ENCODE measurements at places on chromosomes 3 and 15.

DNA sequence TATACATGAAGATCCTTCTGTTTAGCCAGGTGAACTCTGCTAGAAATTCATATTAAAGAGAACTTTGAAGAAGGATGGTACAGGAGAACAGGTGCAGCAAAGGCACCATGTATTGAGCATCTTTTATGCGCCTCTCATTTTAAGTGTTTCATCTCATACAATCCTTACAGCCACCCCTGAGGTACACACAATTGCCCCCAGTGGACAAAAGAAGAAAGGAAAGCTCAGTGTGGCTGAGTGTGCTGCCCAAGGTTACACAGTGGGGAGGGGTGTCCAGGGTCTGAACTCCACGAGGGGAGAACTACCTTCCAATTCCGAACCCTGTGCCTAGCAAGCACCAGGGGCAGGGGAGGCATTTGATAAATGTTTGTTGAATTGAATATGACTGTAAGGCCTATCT is 98.6 kb downstream of the MECOM start:
- DNase-seq = no peak

DNA sequence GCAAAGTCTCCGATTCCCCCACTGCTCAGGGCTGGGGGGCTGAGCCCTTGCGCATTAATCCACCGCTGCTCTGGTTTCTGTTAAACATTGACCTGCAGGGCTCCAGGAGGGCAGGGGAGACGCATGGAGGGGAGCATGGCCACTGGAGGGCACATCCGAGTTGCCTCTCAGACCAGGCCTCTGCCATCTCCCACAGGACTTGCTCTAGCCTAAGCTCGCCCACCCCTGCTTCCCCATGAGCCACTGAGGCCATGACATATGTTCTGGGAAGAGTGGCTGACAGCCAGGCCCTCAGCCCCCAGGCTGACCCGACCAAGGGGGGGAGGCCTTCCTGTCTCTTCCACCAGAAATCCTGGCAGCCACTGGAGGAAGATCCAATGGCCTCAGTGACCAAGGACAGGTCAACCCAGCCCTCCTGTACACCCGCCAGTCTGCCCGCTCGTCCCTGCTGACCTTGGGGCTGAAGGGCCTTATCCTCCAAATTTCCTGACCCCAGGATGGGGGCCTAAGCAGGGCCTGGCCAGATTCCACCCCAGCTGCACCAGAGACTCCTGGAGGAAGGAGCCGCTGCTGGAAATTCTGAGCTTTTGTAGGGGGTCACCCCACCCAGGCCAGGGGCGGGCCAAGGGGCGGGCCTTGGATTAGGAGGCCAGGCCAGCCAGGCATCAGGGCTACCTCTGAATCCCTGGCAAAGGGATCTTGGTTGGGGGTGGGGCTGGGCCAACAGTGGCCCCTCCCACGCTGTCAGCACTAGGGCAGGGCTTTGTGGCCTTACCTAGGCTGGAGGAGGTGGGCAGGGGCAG is at the start of gene HYAL1:
HYAL1 (minus strand) TSS at position 562 of the 803 bp plus-strand sequence. CDS start 618 bp downstream, outside the sequence.
- no peak for DNase-seq

- no peak for DNase-seq
These were observed 68.1 kb downstream of the IMPG2 start for GRCh38 chr3:101252307-101252706.

GRCh38 chr3:156553705-156554356 is 1.1 kb downstream of the SSR3 start:
- DNase-seq = no peak

- no peak for DNase-seq
These were observed 135.9 kb downstream of the TFDP2 start for GRCh38 chr3:142013326-142013980.

GRCh38 chr3:152243721-152244516 is 24.8 kb upstream of the MBNL1 start:
- no peak for DNase-seq

GRCh38 chr3:151580591-151580990 is 119.7 kb upstream of the IGSF10 start:
- no peak for DNase-seq

DNA sequence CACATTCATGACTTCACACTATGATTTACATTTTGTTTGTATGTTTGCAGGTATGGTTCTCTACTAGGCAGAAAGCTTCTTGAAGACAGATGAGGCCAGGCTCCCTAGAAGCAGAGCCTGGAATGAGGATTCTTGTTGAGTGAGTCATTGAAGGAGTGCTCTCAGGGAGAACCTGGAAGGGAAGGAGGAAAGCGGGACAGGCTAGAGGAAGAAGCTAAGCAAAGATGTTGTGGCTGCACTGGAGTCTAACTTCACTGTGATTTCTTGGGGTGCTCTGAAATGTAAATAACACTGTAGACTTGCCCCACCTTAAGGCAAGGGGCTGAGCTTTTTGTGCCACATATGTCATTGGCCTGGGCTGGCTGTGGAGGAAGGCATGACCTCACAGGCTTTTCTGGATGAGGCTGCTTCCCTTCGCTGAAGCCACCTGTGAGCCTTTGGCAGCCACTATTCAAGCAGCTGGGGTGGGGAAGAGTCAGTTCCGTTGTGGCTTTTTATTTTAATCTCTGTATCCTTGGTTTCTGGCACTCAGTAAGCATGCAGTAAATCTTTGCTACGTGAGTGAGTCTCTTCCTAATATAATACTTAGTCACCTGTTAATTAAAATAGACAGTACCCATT is 307.3 kb downstream of the SV2B start:
- no peak for DNase-seq

DNA sequence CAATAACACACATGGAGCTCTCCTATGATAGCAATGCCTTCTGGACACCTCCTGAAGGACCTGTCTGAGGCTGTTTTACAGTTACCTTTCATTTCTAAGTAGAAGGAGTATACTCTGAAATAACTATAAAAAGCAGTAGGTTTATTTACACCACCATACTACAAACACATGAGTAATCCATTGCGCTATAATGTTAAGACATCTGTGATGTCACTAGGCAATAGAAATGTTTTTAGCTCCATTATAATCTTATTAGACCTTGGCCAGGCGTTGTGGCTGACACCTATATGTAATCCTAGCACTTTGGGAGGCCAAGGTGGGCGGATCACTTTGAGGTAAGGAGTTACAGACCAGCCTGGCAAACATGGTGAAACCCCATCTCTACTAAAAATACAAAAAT is 24.7 kb downstream of the PXK start:
- DNase-seq = no peak

DNA sequence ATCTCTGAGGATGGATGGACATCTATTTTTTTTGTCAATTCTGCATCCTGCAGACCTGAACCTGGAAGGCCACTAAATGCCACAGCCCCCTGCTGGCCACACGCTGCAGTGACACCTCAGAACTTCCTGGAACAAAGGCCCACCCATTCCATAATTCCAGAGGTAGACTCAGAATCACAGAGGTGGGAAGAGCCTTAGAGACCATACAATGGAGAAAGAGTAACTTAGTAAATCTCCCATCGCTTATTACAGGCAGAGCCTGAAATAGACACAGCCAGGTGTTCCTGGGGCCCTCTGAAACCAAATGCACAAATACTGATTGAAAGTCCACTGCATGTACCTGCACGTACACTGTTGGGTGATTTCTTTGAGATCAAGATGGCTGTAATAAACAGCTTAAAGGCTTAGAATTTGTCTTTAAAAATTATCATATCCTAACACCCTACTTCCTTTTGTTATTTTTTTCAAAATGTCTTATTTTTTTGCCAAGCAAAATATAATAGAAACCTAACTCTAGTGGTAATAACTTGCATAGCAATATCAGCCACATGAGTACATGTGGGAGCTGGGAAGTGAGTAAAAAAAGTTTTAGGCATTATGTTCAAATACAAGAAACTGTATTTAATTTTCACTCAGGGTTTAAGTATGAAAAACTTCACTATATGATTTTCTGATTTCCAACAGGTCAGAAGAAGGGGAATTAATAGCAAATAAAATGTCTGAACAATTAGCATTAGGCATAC is 62.7 kb downstream of the EOMES start:
- no peak for DNase-seq

DNA sequence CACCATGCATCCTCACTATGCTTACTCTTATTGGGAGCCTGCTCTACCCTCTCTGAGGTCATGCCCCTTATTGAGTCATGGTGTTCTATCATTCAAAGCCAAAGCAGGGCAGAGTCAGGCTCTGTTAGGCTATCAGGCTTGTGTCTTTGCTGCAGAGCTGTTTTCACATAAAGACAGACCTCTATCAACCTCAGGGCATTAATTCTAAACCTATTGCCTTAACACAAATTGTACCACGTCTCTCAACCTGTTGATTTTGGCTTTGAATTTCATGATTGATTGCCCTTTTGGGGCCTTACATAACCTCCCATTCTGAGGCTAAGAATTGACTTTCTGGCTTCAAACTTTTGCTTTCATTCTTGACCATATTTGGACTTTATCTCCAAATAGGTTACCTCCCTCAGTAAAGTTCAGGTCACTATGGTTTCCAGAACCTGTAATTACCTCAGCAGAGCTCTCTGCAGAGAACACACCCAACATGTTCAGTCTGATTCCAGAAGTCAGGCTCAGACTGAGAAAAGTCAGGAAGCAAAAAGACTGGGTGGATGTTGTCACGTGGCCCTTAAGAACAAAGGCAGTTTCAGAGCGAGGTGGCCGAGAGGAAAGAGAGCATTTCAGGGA is 221.4 kb upstream of the NANOGP8 start:
- no peak for DNase-seq

- no peak for DNase-seq
These were observed 73.1 kb upstream of the TSPAN3 start for GRCh38 chr15:77144026-77144425.

DNA sequence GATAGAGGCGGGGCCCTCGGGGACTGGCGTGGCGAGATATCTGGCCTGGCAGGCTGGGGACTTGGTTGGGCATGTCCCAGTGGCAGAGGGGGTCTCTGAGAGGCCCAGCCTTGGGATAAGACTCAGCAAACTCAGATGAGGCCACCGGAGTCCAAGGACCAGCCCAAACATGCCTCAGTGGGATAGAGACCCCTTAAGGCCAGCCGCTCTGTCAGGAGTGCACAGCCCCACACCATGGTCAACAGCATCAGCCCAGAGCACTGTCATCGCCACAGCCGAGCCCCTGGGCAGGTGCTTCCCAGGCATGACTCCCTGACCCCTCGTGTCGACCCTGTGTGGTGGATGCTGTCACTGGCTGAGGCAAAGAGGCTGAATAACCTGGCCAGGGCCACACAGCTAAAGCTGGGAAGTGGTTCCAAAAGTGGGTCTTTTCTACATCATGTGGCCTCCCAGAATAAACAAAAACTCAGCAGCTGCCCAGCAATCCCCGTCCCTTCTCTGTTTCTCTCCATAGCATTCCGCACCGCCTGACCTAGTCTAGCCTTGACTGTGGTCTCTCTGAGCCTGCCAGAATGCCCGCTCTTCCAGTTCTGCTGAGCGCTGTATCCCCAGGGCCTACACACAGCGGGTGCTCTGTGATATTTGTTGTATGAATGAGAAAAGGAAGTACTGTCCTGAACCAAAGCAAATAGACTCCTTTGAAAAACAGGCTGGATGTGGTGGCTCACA is 15.1 kb downstream of the CTSH start:
- no peak for DNase-seq
